Epithelial cell of proximal tubule (primary cell): ENCODE measurements at places on chromosomes 5 and 9. TPM values are rescaled to one million over a fixed set of nuclear protein-coding genes. Genes with fewer than 3 reads are reported as not detected.

GRCh38 chr5:102341681-102342288 lies 45.7 kb upstream of the SLCO4C1 start:
- no peak for DNase-seq

DNA sequence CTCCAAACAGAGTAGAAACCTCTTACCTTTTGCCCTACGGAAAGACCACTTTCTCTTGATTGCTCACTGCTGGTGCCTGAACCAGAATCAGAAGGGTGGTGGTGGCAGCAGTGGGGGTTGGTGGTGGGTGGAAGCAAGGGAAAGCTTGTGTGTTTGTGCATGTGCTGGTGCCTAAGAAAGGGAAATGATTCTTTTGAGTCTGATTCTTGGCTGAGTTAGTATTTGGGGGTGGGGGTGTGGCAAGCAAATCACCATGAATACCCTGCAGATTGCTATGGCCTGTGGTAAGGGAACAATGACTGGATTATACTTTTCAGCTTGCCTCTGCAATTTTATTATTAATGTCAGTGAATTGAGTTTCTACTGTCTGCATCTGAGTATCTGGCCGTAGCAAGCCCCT lies 106.6 kb downstream of the ARHGAP26 start:
- no peak for DNase-seq

DNA sequence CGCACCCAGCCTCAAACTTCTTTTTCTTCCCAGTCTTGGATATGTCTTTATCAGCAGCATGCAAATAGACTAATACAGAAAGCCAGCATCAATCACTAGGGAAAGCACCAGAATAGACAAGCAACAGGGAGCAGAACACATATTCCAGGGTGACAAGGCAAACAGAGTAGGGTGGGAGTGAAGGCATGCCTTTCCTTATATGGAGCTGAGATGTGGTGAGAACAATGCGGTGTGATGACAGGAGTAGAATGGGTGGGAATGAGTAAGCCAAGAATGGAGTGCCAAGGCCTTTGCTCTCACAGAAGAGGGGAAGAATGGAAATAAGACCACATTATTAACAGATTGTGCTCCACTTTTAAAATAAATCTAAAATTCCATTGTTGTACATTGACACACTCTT lies 115.6 kb downstream of the CETN3 start:
- DNase-seq = no peak

- DNase-seq = no peak
Measured at GRCh38 chr5:6567835-6568234, 65.0 kb downstream of the NSUN2 start.

The ACSL6 gene
- total RNA-seq = 0.35 TPM in 1 of 2 replicates, not detected in the other

DNA sequence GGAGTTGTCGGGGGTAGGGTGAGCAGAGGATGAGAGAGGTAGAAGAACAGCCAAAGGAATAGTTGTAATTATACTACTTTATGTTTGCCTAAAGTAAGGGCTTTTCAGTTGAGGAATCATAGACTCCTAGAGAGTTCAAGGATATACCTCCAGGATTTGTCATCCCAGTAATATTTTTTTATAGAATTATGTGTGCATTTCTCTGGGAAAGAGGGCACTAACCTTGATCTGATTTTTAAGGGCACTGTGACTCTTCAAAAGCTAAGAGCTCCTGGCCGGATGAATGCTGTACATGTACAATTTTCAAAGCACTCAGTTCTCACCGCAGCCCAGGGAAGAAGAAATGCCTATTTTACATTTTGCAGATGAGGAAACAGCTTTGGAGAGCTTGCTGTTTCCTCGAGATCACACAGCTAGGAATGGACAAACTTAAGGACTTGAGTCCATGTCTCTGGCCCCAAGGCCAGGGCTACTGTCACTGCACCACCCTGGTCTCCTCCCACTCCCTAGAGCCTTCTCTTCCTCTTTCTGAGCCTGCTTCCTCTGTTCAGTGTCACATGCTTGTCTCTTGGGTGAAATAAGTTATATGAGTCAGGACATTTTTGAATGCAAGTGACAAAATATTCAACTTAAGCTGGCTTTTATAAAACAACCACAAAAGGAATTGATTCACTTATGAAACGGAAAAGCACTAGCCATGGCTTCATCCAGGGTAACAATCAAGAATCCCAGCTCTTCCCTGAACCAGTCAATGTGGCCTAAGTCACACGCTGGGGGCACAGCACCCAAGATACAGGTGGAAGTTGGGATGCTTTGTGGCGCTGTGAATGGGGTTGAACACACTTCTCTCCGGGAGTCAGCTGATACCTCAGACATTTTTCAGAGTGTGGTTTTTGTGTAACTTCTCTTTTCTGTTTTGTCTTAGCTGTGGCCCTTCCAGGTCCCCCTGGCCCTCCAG lies 45.7 kb upstream of the TGFBR1 start:
- no peak for DNase-seq

DNA sequence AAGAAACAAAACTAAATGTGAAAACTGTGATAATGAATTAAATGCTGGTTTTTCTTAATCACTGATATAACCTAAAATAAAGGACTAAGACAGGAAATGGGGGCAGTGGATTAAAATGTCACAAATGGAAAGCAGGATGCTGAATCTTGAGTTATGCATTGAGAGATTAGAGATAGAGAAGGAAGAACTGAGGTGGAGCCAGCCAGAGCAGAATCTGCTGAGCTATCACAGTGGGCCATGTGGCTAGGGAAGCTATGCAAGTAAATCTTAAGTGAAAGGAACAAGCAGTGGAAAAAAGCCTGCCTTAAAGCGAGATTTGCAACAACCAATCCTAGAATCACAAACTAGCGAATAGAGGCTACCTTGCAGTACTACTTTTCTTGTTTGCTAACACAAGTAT lies 188.5 kb upstream of the RASA1 start:
- DNase-seq = no peak

DNA sequence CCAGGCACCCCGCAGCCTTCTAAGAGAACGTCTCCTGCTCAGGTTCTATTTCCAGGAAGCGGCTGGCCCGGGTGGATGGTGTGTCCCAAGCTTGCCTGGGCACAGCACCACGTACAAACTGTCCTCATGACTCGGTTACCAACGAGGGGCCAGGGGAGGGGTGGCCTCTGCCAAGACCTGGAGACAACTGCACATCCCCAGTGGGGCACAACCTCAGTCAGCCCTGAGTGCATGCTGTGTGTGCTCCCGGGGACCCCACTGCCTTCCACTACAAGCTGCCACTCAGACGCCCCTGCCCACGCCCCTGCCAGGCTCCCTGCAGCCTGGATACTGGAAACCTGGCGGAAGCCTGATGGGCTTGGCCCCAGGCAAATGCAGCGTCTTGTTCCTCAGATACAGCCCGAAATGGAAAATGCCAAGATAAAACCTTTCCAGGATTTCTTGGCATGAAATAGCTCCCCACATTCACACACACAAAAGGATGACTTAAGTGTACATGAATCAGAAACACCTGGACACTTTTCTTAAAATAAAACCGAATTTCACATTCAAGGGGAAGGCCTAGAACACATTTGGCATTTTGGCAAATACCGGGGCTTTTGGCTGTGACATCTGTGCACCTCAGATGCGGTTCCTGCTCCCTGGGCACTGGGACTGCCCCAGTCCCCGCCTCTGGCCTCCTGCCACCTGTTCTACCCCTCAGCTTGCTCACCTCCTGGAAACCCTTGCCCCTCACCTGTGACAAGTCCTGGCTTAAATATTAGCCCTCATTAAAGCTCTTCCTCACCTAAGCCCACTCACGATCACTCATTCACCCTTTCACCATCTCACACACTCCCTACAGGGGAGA lies 62.5 kb downstream of the COL23A1 start:
- DNase-seq = no peak

The ZNF608 gene
- total RNA-seq = 37.5 and 38.0 TPM in 2 replicates

The GABBR2 gene
- 0.51 and 0.75 TPM in 2 replicates for total RNA-seq

- peak; percentile 4 for DNase-seq
Measured at GRCh38 chr5:131495536-131496399, 139.3 kb downstream of the RAPGEF6 start.

DNA sequence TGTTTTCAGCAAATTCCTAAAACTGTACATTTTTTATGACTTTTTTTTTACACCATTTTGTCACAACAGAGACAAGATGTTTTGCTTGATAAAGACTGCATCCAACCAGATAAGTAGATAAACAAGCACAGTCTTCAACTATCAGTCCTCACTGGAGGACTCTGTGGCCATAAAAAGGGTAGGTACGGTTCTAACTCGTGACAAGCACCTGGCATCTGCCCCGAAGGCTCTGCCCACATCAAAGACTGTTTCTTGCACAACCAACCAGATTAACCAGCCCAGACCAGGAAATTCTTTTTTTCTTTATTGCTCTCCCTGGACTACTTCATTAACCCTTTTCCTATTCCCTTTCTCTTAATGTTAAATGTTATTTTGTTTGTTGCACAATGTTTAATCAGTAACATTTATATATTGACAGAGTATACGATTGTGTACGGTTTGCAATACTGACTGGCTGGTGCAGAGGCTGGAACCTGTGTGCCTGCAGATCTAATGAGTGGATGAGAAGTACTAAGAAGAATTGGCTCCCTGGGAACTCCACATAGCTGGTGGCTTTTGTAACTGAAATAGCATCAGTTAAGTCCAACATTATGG lies 74.1 kb downstream of the SERINC5 start:
- DNase-seq = peak; percentile 52

DNA sequence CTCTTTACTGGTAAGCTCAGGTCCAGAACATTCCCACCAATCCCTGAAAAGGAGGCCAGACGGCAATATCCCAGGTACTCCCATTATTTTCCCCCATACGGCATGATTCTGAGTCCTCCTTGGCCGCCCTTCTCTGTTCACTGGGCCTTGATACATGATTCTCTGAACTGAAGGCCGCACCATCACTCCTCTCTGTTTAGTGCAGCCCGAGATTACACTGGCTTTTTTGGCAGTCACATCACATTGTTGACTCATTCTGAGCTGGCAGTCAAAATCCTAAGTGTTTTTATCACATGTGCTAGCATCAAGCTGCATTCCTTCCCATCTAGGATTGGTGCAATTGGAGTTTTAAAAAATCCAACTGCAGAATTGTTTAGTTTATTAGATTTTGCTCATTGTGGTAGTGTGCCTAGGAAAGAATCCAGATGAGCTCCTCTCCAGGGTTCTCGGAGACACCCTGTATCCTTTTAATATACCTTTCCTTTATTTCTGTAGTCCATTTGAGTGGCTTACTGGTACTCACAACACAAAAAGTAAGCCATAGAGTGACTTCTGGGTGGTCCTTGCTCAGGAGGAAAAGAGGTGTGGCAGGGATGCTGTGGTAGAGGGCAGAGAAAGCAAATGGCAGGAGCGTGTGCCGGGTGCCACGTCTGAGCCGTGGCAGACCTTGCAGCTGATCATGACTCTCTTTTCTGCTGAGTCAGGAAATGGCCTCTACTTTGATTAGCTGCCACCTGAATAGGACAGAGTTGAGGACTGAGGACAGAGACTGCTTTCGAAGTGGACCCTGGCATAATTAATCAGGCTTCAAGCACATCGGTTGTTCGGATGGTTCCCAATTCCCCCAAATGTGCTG lies 121.1 kb upstream of the IL12B start:
- peak; percentile 67 for DNase-seq

GRCh38 chr9:792331-793260 lies 48.9 kb upstream of the DMRT1 start:
- DNase-seq = no peak

GRCh38 chr5:1962619-1963355 lies 80.1 kb upstream of the IRX4 start:
- DNase-seq = no peak
